ENCODE measurements at places on chromosomes 13 and 19.

DNA sequence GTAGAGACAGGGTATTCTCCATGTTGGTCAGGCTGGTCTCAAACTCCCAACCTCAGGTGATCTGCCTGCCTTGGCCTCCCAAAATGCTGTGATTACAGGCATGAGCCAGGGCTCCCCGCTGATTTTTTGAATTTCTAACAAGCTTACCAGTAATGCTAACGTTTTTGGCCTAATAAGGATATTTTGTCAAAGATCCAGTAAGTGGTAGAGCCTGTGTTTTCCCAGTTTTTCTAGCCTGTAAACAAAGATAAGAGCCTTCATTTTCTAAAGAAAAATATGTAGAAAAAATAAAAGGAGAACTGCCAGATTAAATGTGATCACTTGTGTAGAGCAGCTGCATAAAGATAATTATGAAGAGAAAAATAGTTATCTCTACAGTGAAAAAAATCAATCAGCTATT lies 37.7 kb downstream of the ZNF93 start:
- no peak for DNase-seq

GRCh38 chr13:48400850-48401291 lies 12.0 kb downstream of the LPAR6 start:
- no peak for DNase-seq

- DNase-seq = no peak
Measured at GRCh38 chr19:31961191-31961590, 384.2 kb upstream of the ZNF507 start.

- no peak for DNase-seq
Measured at GRCh38 chr19:32022044-32022640, 323.3 kb upstream of the ZNF507 start.

- DNase-seq = no peak
Measured at GRCh38 chr13:43815204-43815603, 28.4 kb upstream of the ENOX1 start.

GRCh38 chr19:52941941-52942385 lies 18.7 kb upstream of the ZNF888 start:
- DNase-seq = no peak

GRCh38 chr13:98761986-98762616 lies 9.6 kb upstream of the SLC15A1 start:
- DNase-seq = no peak

Data from spinal cord (tissue), 10 donors.